Stimulated activated CD4-positive, alpha-beta T cell treated with anti-CD3 and anti-CD28 coated beads, Interleukin-15, amount 100 ng/mL, for 1 hour (primary cell): ENCODE measurements at places on chromosomes 11 and 22.

DNA sequence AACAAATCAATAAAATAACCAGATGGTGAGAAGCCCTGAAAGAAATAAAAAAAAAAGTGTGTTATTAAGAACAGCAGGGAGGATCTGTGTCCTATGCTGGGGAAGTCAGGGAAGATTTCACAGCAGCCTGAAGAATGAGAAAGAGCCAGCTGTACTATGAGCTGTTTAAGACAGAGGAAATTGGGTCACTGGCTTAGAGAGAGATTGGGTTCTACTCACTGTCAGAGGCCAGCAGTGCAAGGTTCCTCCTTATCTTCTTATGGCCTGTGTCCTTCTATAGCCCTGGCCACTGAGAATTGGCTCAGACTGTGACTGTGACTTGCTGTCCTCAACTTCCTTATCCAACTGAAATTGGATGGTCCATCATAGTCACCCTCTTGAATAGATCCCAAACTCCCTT, 54.8 kb upstream of the FDX1 start:
- DNase-seq, result no peak

- DNase-seq, result no peak
These were observed 40.3 kb downstream of the PARVG start for GRCh38 chr22:44220727-44221680.

DNA sequence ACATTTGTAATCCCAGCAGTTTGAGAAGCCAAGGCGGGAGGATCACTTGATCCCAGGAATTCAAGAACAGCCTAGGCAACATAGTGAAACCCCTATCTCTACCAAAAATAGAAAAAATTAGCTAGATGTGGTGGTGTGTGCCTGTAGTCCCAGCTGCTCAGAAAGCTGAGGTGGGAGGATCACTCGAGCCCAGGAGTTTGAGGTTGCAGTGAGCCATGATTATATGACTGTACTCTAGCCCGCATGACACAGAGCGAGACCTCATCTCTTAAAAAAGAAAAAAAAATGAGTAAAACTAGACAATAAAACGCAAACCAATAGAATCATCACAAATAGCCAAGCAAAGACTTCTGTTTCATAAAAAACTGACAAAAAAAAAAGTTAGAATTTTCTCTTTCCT, 21.8 kb downstream of the NUCB2 start:
- DNase-seq, result peak; percentile 9

DNA sequence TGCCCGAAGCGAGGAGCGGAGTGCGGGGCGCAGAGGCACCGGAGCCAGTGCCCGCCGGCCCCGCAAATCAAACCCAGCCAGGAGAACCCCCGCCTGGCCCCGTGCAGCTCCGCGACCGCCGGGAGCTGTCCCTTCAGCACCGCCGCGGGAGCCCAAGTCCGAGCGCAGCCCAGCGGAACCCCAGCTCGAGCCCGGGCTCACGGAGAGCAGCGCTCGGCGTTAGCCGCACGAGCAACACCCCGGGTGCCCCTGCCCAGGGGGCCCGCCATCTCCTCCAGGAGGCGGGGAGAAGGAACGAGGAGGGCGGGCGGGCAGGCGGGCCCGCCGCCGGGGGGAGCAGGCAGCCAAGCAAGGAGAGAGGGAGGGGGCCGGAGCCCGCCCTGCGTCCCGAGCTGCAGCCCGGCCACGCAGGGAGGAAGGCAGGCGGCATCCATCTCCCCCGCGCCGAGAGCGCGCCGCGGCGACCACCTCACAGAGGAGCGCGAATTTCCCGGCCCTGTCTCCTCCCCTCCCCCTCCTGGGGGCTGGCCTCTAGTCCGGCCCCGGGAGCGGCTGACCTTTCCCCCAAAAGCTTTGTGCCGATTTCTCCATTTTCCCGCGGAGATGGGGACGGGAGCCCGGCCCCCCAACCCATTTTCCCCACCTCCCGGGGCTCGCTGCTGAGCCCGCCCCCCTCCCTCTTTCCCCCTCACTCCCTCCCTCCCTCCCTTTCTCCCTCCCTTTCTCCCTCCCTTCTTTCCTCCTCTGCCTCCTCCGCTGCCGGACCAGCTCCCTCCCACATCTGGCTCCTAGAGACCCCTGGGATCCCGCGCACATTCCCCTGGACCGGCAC, 621 bp downstream of the KCNC1 start:
- peak; percentile 5 for DNase-seq

- DNase-seq, result no peak
These were observed 1.0 kb upstream of the ZNF143 start for GRCh38 chr11:9459667-9460321.
